ENCODE measurements at places on chromosomes 3 and 15.

DNA sequence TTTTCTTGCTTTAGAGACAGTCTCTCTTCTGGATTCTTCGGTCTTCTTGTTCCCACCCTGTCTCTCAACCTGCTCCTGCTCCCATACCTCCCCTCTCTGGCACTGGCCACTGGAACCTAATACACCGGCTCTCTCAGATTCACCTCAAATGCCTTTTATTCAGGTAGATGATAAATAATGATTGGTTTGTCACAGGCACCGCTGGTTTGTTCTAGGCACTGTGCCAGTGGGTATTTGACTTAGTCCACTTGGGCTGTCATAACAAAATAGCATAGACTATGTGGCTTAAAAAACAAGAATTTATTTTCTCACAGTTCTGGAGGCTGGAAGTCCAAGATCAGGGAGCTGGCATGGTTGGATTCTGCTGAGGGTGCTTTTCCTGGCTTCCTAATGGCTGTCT lies 278.2 kb upstream of the STT3B start:
- DNase-seq, result no peak

GRCh38 chr3:132253262-132253878 lies 63.8 kb upstream of the ACP3 start:
- DNase-seq, result no peak

GRCh38 chr3:36149447-36149865 lies 230.8 kb upstream of the STAC start:
- no peak for DNase-seq

- DNase-seq, result no peak
Observed at GRCh38 chr15:76286271-76286879, 24.9 kb downstream of the ETFA start.

DNA sequence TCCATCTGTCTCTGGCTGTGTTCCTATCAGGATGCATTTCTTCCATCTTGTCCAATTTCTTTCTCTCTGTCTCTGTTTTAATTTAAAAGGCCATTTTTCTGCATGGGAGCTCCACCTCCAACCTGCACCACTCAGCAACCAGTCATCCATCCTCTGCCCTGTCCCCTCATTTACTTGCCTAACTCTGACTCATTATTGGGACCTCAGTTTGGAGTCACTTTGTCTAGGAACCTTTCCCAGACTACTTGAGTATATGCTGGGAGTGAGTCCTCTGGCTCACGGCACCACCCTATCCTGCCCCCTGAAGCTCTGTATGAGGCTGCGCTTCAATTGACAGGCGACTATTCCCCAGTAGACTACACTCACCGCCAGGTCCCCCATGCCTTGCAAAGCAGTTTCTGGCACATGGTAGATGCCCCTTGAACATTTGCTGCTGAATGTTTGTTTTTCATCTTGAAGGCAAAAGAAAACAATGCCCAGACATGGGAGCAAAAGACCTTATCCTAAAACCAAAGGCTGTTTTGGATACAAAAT lies 513.3 kb upstream of the CFAP20DC start:
- DNase-seq, result no peak

- no peak for DNase-seq
Observed at GRCh38 chr15:67573194-67573593, 30.7 kb downstream of the MAP2K5 start.

All from urinary bladder (tissue), 4 donors.